ENCODE measurements at places on chromosomes 16 and 17. TPM values are rescaled to one million over a fixed set of nuclear protein-coding genes. Genes with fewer than 3 reads are reported as not detected.

DNA sequence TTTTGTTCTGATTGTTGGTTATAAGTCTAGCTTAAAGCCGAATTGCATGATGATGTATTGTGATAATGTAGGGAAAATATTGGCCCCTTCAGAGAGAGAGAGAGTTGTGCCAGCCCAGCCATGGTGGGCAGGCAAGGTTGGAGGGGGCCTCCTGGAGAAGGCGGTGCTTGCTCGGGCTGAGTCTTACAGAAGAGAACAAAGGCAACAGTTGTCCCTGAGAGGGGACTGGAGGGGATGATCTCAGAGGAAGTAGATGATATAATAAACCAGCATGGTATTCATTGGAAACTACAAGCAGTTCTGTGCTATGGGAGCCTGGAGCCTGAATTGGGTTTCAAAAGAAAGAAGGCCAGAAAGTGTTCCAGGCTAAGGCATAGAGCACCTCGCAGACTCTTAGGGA, 173.8 kb downstream of the RPTOR start:
- DNase-seq = no peak

DNA sequence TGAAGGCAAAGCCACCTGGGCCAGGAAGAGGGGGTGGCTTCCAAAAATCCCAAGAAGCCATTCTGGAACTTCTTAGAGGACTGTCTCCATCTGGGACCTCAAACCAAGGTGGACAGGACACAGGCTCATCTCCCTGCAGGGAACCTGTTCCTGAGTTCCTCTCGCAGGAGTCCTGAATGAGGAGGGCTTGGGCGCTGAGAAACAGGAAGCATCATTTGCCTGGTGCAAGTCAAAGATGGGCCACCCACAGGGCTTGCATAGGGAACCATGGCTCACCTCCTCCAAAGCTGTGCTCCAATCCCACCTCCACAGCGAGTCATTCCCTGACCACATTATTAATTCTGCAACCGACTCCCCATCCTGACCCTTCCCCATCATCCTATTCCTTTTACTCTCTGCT, 55.0 kb upstream of the RPL38 start:
- DNase-seq = no peak

DNA sequence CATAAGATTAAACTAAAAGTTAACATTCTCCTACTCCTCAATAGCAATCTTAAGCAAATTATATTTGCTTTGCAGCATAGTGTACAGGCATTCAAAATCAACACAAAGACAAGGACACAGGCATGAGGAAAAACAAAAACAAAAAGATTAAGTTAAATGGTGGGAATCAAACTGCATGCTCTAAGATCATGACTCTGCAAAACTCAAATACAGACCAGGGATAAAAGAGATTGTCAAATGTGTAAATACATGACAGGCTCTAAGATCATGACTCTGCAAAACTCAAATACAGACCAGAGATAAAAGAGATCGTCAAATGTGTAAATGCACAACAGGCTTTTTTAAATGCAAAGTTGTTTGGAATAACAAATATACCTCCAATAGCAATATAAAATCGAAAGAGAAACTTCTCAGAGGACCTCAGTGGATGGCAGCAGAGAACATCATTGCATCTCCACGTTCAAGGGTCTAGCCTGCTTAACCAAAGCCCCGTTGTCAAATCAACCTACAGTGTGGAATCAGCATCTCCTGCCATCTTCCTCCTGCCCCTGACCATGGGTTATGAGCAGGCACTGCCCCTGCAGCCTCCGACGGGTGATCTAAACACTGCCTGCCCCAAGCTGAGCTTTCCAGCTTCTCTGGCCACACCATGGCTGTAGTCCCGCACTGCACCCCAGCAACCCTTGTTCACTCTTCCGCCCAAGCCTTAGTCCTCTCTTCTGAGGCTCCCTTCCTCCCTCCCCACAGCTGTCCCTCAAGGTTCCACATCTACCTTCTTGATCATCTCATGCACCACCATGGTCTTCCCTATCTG, 446.1 kb downstream of the SOX9 start:
- DNase-seq = no peak

GRCh38 chr16:72132726-72133125, 39.1 kb downstream of the DHX38 start:
- no peak for DNase-seq

DCUN1D3 gene
- 67.9 TPM for total RNA-seq

All from pulmonary artery endothelial cell (primary cell).